HFFc6 (cell line): ENCODE measurements at places on chromosomes 1 and 21. TPM values are rescaled to one million over a fixed set of nuclear protein-coding genes. Genes with fewer than 3 reads are reported as not detected.

The PKP1 gene
- 0.02 TPM in 1 of 3 replicates, not detected in the others for total RNA-seq

The CDA gene
- 7.6 to 13.6 TPM (median 10.5 TPM) in 3 replicates for total RNA-seq

The MEGF6 gene
- total RNA-seq, result 22.6 and 27.0 TPM in 2 replicates

The PPFIA4 gene
- 0.58 to 1.0 TPM (median 0.97 TPM) in 3 replicates for total RNA-seq

The PRAMEF5 gene
- total RNA-seq, result not detected in 3 replicates

The CFHR5 gene
- total RNA-seq, result not detected in 3 replicates
